ENCODE measurements at places on chromosomes 12 and 14.

DNA sequence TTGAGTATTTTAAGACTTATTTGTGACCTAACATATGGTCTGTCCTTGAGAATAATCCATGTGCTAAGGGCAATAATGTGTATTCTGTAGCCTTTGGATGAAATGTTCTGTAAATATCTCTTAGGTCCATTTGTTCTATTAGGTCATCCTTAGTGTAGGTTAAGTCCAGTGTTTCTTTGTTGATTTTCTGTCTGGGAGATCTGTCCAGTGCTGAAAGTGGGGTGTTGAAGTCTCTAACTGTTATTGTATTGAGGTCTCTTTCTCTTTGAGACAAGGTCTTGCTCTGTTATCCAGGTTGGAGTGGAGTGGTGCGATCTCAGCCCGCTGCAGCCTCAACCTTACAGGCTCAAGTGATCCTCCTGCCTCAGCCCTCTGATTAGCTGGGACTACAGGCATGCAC lies 108.0 kb downstream of the FIGNL2 start:
- DNase-seq = no peak

GRCh38 chr14:86639146-86639545 lies 1109.2 kb downstream of the FLRT2 start:
- DNase-seq = no peak

GRCh38 chr14:98227000-98227726 lies 1044.8 kb downstream of the BCL11B start:
- no peak for DNase-seq

DNA sequence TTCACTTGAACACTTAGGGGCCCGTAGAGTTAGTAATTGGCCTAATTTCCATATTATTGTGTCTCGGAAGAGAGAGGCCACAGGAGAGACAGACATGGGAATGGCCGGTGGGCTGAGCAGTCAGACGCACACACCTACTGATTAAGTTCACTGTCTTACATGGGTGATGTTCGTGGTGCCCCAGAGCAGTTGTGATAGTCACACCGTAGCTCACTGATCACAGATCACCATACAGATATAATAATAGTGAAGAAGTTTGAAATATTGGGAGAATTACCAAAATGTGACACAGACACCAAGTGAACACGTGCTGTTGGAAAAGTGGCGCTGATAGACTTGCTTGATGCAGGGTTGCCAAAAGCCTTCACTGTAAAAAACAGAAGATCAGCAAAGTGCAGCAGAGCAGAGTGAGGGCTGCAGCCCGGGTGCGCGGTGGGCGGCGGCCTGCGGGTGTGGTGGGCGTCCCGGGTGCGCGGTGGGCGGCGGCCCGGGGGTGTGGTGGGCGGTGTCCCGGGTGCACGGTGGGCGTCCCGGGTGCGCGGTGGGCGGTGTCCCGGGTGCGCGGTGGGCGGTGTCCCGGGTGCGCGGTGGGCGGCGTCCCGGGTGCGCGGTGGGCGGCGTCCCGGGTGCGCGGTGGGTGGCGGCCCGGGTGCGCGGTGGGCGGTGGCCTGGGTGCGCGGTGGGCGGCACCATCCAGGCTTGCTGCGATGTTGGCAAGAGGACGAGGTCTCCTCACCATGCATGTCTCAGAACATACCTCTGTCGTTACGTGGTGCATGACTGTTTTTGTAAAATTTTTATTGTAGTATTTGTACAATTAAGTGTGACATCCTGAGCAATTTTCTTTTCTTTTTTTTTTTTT lies 34.3 kb upstream of the TEX22 start:
- no peak for DNase-seq

- DNase-seq = no peak
These were observed 58.5 kb downstream of the GPR135 start for GRCh38 chr14:59406454-59407245.

DNA sequence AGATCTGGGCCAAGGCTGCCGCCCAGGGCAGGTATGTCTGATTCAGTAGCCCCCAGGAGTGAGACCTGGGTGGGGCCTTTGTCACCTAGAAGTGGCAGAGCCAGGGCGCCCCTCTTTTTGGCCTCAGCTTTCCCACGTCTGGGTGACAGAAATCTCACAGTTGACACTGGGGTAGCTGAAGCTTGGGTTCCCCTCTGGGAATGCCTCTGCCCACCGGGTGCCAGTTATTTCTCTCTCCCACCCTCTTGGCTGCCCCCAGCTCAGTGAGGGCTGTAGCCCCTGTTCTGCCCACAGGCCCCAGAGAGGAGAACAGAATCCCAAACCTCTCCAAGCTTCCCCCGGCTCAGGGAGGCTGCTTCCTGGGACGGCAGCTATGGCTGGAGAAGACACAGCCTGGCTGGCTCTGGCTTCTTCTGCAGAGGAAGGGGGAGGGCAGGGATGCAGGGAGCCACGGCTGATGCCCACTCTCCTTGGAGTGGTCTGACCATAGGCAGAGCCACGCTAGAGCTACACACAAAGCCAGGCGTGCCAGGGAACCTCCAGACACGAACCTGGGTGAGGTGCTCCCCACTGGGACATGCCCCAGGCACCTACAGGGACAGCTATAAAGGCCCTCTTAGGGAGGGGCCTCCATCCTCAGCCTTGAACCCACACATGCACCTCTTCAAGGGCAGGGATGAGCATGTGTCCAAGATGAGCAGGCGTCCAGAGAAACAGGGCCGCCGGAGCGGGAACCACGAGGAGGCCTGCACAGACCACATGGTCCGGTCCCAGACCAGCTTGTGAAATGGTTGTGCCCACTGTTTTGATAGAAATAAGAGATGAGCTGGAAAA lies 51.7 kb downstream of the BEGAIN start:
- no peak for DNase-seq

DNA sequence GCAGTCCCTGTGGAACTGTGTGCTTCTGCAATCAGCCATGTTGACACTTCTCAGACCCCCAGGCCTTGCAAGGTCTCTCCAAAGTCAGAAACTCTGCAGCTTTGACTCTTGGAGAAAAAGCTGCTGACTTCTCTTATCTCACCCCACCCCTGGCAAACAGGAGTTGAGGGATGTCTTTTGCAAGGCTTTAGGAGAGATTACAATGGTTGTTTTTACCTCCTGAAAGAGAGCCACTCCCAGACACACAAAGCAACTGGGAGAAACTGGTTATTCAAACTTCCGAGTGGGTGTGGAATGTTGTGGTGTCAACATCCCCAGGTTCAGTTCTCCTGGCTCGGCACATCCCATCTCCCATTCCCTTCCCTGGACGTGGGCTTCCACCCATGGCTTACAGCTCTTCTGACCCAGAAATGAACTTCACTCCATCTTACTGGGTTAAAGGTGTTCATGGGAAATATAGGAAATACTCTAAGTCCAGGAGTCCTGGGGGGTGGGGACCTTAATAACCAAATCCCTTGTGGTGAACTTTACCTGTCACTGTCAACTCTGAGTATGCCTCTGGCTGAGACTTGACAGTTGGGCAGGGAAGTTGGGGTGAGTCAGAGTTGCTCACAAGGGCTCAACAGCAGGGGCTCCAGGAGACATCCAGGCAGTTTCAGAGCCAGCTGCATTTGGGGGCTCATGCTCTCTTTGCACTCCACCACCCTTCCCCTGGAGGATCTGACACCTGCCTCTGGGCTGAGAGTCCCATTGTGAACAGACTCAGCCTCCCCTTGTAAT lies 41.9 kb downstream of the CCDC177 start:
- DNase-seq = no peak

GRCh38 chr14:20675669-20676068 lies 8.7 kb upstream of the RNASE4 start:
- DNase-seq = no peak

- no peak for DNase-seq
These were observed at the start of gene PTCSC3 for GRCh38 chr14:36176524-36176923. Gene PTCSC3, minus strand, starts transcription at chr14:36176722.

GRCh38 chr12:104381341-104381730 lies 75.4 kb upstream of the CHST11 start:
- DNase-seq = no peak

DNA sequence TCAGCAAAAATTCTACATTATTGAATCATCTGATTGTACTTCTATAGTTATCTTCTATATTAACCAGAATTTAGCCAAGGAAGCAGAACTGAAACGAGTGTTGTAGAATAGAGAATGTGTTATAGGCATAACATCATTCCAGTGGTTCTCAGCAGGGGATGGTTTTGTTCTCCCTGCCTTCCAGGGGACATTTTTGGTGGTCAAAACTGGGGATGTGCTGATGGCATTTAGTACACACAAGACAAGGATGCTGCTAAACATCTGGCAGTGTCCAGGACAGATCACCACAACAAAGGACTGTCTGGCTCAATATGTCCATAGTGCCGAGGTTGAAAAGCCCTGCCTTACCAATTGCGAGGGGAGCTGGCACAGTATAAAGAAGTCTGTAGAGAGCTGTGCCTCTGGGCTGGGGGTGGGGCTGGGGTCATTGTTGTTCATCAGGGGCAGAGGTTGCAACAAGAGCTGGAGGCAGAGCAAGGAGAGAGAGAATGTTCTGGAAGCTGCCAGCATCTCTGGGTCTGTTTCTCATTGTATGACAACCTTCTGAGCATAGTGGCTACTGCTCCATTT lies 1472.8 kb downstream of the AACS start:
- no peak for DNase-seq

DNA sequence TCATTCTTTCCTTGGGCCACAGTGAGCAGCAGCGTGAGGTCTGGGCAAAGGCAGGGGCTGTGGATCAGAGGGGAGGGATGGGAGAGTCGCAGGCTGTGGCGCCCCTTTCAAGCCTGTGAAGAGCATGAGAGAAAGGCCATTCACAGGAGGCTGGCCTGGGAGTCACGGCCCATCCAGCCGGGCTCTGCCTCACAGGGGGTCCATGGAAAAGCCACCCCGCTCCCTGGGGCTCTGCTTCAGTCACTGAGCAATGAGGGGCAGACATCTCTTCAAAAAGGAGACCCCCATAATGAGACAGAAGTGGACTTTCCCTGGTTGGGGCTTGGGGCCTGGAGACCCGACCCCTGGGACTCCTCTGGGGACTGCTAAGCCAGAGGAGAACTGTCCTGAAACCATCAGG lies 117.0 kb upstream of the GSC start:
- DNase-seq = no peak

DNA sequence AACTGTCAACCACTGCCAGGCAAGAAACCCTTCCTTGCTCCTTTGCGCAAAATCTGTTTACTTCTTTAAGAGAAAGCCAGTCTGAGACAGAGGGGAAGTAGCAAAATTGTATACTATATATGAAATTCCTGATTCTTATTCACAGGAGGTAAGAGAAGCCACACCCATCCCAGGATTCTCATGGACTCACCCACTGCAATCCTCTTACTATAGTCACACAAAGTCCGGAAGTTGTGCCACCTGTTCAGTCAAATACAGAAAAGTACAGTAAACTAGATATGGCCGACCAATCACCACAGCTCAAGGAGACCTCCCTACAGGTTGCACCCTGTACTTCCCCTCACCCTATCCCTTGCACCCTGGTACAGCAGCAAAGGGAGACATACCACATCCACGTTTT lies 2.9 kb downstream of the PRMT5 start:
- no peak for DNase-seq

DNA sequence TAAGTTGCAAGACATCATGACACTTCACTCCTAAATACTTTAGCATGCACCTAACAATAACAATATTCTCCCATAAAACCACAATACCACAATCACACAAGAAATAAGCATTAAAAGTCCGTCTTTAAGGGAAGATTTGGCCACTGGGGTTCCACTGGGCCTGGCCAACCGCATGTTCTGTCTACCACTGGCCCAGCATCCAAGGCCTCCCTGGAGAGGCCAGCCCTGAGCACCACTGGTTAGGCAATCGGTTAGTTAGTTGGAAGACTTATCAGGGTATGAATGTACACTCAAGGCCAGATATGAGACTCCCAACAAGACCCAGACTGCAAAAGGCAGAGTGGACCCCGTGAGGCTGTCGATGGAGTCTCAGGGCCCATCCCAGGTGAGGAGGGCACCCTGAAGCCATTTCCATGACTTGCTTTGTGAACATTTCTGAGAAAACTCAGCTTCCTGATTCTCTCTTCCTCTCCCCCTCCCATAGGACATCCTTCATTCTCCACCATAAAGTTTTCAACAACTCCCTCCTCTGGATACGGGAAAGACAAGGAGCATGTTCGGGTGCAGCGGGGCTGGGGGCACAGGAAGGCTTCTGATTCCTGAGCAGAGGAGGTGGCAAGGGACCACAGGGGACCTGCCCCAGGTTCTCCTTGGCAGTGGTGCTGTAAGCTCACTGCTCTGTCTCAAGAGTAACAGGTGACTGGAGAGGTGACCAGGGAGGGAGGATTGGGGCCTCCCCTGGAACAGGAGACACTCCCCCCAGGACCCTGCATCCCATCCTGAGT lies 5.9 kb downstream of the PXN start:
- no peak for DNase-seq

DNA sequence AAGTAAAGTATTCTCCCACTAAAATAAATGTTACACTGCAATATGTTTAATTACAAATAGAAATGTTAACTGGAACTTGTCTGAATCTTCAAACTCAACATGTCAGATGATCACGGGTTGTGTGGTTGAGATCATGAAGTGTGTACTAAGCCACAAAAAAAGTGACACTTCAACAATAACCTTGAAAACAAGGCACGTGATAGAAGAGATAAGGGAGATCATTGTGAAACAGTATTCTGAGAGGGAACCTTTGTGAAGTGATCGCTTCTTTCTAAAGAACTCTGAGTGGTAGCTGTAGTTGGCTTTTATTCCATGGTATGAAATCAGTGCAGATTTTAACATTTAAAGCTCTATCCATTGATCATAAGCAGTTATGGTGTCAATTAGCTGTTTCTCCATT lies 60.0 kb downstream of the LIN52 start:
- DNase-seq = no peak

GRCh38 chr12:22272335-22273151 lies 62.0 kb downstream of the ST8SIA1 start:
- DNase-seq = no peak

GRCh38 chr14:63472986-63473788 lies 70.0 kb downstream of the PPP2R5E start:
- DNase-seq = no peak

GRCh38 chr14:102020058-102020971 lies 55.9 kb downstream of the DYNC1H1 start:
- no peak for DNase-seq

GRCh38 chr14:87115234-87115633 lies 877.7 kb downstream of the GALC start:
- no peak for DNase-seq

DNA sequence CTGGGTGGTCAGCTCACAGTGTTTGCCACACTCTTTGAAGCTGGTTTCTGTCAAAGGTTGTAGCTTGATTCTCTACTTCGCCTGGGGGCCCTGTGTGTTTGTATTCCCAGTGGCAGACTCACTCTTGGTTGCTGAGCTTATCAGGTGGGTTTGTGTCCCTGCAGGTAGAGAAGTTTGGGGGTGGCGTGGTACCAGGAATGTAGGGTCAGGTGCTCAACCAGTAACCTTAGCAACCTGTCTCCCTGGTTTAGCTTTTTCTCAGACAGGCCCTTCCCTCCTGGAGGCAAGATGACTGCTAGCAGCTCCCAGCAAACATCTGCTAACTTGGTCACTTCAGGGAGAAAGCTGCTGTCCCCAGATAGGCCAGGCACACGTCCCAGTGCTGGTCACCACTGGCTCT lies 352.2 kb downstream of the AACS start:
- no peak for DNase-seq

- no peak for DNase-seq
These were observed 10.5 kb upstream of the TMED2 start for GRCh38 chr12:123573870-123574269.
